Effector memory CD8-positive, alpha-beta T cell (primary cell): ENCODE measurements at places on chromosomes 1 and 21.

- DNase-seq, result no peak
Observed at GRCh38 chr21:44736291-44737004, 25.1 kb upstream of the TSPEAR start.

DNA sequence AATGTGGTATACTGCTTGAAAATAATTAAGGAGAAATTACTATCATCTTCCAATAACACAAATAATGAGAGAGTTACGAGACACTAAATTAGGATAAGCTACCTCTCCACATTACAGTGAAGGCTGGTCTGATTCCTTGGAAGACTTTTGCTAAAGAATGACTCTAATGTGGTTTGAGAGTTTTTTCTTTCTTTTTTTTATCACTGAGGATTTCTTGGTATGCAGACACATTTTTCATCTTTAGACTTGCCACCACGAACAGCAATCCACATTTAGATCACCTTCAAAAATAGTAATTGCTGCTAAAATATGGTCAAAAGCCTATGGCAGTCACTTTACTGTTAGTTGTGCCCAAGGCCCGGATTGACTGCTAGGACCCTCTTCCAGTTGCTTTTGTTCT is 16.6 kb upstream of the TMEM35B start:
- no peak for DNase-seq

- DNase-seq, result no peak
Observed at GRCh38 chr1:87074001-87074795, 159.8 kb downstream of the HS2ST1 start.

- no peak for DNase-seq
Observed at GRCh38 chr1:63918418-63918945, 144.7 kb downstream of the ROR1 start.

GRCh38 chr1:150429805-150430204 is 57.4 kb upstream of the TARS2 start:
- no peak for DNase-seq

GRCh38 chr1:197868751-197869489 is 33.5 kb upstream of the C1orf53 start:
- peak; percentile 33 for DNase-seq

- no peak for DNase-seq
Observed at GRCh38 chr1:150115121-150115520, 34.6 kb upstream of the PLEKHO1 start.

GRCh38 chr1:119743308-119743707 is 25.4 kb downstream of the HMGCS2 start:
- DNase-seq, result no peak

DNA sequence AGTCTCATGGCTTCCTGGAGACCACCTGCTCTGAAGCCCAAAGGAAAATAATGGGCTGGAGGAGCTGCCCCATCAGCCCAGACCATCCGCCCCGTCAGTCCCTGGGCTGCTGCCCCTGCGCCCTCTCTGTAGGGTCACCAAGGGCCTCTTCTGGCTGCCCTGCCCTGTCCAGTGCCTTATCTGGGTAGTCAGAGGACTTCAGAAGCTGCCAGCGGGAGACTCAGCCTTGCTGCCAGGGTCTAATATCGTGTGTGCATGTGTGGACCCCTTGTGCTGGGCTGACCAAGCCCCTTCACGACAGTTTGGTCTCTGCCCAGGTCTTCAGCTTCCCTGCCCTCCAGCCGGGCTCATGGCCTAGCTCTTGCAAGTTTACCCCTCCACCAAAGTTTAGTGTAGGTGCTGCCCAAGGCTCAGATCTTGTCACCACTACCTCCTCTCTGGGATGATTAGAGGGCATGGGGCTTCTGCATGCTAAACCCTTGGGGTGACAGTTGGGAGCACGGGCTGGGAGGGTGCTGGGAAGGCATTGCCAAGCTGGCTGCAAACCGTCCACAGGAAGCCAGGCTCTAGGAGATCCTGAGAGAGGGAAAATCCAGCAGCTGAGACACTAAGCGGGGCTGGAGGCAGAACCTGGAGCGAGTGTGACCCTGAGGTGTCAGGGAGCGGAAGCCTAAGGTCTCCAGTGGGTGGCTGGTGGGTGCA is 20.6 kb downstream of the NENF start:
- DNase-seq, result no peak

- no peak for DNase-seq
Observed at GRCh38 chr1:168640182-168640581, 63.8 kb downstream of the XCL1 start.

- DNase-seq, result no peak
Observed at GRCh38 chr1:40783001-40783905, at the start of gene KCNQ4. Gene KCNQ4 (plus strand): TSS chr1:40783787. CDS start chr1:40784094, 307 bp downstream.

DNA sequence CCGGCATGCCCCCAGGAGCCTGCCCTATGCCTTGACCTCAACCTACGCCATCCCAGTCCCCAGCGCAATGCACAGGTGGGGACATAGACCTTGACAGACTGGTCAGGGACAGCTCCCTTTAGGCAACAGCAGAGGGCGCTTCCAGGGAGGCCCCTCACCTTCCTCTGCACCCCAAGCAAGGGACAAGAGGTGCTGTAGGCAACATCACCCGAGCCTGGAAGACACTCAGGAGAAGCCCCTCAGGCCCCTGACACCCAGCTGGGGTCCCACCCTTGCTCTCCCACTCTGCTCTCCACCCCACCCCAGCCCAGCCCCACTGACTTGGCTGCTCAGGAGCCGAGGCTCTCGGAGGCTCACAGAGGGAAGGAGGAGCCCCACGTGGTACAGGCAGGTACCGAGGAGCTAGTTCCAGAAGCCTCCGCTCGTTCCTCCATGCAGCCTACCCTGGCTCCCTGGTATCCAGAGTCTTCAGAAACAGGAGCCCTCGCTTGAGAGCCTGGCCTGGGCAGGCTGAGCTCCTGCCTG is 2.4 kb upstream of the WNT3A start:
- no peak for DNase-seq

GRCh38 chr1:22739648-22740385 is 29.2 kb downstream of the EPHB2 start:
- no peak for DNase-seq

GRCh38 chr1:19311503-19311930 is 427 bp downstream of the AKR7A2 start:
- no peak for DNase-seq

DNA sequence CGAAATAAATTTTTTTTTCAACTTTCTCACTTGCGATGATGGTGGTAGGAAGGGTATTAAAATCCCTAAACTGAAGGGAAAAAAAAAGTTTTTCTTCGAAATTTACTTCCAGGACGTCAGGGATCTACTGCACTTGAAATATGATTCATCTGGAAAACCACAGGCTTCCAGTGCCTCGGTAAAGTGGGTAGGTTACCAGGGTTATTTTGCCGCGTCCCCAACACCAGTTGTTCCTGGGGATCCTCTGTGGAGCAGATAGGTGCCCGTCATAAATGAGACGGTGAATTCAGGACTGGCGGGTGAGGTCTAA is 773 bp downstream of the RABIF start:
- no peak for DNase-seq

DNA sequence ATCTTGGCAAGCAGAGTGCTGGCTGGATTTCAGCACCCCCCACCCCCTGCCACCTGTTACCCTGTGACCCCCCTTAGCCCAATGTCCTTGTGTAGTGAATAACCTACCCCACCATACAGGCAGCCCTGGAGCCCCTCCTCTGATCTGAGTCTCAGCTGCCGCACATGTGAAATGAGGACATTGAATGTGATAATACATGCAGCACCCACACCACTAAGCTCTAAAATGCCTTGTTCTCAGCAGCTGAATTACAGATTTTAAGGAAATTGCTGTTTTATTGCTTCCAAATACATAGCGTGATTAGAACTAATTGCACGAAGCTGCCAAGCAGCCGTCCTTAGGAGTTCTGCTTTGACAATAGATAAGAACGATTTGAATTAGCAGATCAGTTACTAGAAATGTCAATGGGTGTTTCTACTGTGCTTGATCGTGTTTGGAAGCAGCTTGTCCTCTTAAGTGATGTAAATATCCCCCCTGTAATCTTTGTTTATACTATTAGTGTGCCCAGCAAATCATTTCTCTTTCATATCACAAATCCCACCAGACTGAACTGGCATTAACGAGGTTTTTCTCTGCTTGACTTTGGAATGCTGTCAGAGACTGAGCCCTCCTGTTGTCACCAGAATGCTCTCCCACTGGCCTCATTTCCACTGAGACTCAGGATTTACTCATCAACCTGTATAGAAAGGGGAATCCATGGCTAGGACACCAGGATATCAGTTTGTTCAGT is 4.9 kb downstream of the SLAMF8 start:
- no peak for DNase-seq

DNA sequence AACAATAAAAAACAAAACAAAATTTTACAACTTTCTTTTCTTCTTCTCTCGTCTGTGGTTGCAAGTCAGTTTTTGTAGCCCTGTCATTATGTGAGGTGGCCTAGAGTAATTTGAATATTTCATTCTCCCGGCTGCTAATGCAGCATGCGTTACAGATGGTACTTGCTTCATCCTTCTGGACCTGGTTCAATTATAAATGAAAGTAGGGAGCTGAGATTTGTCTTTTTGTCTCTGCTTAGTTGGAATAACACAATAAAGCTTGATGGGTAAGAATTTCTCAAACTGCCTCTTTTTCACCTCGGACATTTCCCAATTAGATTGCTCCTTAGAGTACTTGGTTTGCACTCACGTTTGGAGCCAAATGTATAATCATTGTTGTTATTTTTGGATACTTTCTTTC is 201.6 kb downstream of the PBX1 start:
- DNase-seq, result no peak

GRCh38 chr1:177571485-177572076 is 398.3 kb downstream of the SEC16B start:
- DNase-seq, result no peak

- DNase-seq, result no peak
Observed at GRCh38 chr1:1775327-1776226, 2.7 kb downstream of the NADK start.

DNA sequence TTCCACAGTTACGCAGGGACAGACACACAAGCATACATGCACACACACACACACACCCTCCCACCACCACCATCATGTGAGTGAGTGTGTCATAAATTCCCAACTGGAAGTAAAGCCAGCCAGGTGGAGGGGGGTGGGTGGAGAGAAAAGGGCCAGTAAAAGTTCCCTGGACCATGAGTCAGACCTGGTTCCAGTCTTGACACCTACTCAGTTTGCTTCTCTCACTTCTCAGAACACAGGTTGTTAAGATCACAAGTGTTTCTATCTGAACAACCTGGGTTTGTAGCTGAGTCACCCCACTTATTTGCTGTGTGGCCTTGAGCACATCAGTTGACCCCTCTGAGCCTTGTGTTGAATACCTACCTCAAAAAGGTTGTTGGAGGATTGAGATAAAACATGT is 9.6 kb downstream of the EPHA10 start:
- no peak for DNase-seq

- DNase-seq, result no peak
Observed at GRCh38 chr1:7641587-7642417, 129.3 kb upstream of the VAMP3 start.

DNA sequence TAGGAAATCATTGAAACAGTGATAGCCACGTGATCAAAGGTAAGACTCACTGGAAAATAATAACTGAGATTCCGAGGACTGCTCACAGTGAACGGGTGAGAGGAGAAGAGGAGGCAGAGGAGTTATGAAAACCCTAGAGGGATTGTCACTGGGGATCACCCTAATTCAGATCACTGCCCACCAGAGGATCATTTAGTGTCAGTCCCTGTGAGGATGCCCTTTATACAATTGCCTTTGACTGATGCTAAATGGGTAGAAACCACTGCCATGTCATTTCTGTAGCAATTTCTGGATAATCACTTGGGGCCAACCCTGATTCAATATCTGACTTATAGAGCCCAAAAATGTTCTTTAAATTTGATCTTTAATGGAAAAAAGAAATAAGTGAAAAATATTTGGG is 14.1 kb upstream of the VAV3 start:
- no peak for DNase-seq
